HAP-1 (cell line): ENCODE measurements at places on chromosomes 2 and 18.

- no peak for DNase-seq
These were observed 60.1 kb upstream of the IL1RL1 start for GRCh38 chr2:102251042-102251848.

GRCh38 chr2:85112906-85113625 lies 20.1 kb upstream of the TCF7L1 start:
- no peak for DNase-seq

GRCh38 chr2:151095463-151095862 lies 166.2 kb downstream of the RBM43 start:
- DNase-seq, result no peak

DNA sequence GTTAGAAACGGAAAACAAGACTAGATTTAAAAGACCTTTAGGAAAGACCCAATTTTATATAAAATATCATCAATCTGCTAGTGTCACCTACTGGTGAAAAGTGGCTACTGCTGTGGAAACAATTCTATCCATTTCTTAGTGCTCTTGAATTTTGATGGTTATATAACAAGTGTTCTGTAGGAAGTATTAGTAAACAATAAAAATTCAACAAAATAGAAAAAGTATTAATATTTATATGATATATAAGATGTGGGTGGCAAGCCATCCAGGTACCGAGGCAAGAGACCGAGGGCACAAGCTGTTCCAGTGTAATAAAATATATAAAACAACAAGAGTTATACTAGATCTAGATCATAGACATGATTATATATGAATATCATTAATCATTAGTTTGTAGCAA lies 6.2 kb upstream of the TMEM87B start:
- DNase-seq, result peak; percentile 44

DNA sequence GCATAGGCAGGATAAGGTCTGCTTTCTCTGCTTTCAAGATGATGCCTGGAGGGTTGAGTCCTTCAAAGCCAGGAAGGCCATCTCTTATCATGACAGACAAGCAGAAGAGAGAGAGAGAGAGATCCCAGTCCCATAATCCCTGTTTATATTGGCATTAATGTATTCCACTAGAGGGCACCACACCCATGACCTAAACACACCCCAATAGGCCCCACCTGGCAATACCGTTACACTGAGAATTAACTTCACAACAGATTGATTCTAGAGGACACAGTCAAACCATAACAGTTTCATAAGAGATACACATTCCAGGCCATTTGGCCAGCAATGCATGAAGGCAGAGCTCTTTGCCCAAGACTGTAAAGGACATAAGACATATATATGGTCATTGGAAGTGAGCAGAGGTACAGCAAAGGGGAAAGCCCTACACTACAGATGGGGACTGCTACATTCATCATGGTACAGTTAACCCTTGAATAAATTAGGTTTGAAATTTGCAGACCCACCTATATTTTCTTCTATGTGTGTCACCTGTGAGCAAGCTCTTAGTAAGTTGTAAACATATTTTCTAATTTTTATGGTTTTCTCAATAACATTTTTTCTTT lies 1516.1 kb downstream of the RPIA start:
- DNase-seq, result peak; percentile 52
